ENCODE measurements at places on chromosomes 16 and 17.

GRCh38 chr17:30579610-30580315 is 102.6 kb downstream of the GOSR1 start:
- no peak for DNase-seq

GRCh38 chr16:74277974-74278373 is 18.6 kb upstream of the PSMD7 start:
- no peak for DNase-seq

GRCh38 chr16:52546291-52547003 is 496 bp downstream of the TOX3 start:
- no peak for DNase-seq

GRCh38 chr16:4382795-4383357 is 11.2 kb downstream of the VASN start:
- DNase-seq = no peak

- DNase-seq = no peak
Observed at GRCh38 chr17:31481783-31482081, 90.3 kb downstream of the RAB11FIP4 start.

- DNase-seq = no peak
Observed at GRCh38 chr17:34874478-34874877, 86.8 kb downstream of the CCT6B start.

- DNase-seq = no peak
Observed at GRCh38 chr16:31397096-31397660, 4.0 kb downstream of the ITGAD start.

DNA sequence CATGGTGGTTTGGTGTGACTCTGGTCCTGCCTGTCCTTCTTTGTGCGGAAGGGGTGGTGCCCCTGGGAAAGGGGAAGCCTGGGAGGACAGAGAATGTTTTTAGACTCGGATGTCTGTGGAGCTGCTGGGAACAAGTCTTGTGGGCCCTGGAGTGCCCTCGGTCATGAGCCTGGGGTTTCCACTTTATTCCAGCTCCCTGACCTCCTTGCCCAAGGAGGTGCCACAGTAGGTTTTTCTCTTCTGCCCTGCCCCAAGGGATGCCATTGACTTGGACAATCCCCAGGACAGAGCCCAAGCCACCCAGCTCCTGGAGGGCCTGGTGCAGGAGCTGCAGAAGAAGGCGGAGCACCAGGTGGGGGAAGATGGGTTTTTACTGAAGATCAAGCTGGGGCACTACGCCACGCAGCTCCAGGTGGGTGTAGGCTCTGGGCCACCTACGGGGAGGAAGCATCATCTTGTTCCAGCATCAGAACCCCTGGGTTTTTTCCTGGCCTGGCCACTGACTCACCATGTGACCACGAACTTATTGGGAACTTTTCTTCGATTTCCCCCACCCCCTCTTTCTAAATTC is 1.4 kb downstream of the STAT5A start:
- peak; percentile 38 for DNase-seq

GRCh38 chr16:81179219-81179618 is 59.3 kb upstream of the BCO1 start:
- DNase-seq = no peak

- DNase-seq = no peak
Observed at GRCh38 chr17:45656527-45657181, 127.5 kb upstream of the CRHR1 start.

DNA sequence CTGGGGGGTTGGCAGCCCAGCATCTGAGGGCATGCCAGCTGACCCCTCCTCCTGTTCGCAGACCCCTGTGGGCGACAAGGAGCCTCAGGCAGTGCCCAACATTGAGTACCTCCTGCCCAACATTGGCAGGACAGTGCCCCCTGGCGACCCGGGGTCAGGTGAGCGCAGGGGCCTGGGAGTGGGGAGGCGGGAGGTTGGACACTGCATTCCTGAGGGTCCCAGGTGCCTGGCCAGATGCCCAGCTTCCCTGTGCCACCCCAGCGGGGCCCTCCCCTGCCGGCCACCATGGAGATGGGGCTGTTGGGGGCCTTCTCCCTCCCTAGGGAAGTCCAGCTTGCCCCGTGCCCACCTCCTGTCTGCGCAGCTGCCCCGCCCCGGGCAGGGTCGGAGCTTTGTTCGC is 70.1 kb downstream of the ARHGAP23 start:
- DNase-seq = no peak

DNA sequence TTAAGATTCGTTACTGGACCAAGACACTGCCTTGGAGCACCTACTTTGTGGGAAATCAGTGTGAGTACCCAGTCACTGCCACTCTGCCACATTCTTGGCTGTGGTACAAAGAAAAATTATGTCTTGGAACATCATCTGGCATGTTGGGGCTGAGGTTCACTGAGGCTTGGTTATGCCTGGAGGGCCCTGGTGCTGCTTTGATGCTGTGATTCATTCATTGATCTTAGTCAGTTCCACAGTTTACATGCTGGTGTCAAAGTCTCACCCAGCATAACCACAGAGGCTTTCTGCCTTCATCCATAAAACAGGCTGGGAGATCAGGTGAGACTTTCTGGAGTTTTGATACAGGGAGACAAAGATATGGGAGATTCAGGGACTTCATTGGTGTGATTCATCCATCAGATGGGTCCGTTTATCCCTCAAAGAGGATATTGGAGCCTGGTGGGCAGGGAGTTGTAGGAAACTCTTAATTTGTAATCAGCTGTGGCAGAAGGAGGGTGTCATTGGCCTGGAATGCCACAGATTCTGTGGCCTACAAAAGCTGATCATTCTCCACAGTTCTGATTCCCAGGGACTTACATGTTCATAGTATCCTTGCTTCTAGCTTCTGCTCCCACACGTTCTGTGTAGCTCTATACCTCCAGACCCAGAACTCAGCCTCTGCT is 322.5 kb downstream of the PMP22 start:
- no peak for DNase-seq

- no peak for DNase-seq
Observed at GRCh38 chr17:49588726-49589576, 13.3 kb downstream of the NXPH3 start.

DNA sequence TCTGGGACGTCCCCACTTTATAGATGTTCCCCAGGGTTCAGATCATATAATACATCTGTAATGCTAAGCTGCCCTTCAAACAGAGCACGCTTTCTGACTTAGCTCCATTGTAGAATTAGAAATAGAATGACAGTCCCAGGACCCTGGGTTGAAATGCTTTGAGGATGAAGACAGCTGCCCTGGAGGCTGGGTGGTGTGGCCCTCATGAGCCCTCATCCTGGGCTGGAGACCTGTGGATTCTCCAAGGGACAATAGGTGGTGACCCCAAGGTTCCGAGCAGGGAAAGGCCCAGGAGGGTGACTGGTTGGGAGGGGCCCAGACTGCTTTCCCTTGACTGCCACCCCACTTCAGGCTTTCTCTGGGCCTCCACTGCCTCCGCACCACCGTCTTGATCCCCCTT is 59.0 kb downstream of the CRISPLD2 start:
- no peak for DNase-seq

DNA sequence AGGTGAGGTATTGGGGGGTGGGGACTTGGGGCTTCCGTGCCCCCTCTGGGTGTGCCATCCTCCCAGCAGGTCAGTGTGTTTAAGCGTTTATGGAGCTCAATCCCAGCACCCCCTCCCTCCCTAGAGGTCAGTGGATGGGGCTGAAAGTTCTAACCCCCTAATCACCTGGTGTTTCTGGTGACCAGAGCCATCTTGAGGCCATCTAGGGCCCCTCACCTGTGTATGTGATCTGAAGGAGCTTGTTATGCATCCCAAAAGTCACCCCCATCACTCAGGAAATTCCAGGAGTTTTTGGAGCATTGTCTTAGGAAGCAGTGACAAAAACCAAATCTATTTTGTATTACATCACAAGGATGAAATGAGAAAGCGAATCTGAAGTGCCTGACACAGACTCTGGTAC is 67.8 kb upstream of the NOL11 start:
- DNase-seq = no peak

DNA sequence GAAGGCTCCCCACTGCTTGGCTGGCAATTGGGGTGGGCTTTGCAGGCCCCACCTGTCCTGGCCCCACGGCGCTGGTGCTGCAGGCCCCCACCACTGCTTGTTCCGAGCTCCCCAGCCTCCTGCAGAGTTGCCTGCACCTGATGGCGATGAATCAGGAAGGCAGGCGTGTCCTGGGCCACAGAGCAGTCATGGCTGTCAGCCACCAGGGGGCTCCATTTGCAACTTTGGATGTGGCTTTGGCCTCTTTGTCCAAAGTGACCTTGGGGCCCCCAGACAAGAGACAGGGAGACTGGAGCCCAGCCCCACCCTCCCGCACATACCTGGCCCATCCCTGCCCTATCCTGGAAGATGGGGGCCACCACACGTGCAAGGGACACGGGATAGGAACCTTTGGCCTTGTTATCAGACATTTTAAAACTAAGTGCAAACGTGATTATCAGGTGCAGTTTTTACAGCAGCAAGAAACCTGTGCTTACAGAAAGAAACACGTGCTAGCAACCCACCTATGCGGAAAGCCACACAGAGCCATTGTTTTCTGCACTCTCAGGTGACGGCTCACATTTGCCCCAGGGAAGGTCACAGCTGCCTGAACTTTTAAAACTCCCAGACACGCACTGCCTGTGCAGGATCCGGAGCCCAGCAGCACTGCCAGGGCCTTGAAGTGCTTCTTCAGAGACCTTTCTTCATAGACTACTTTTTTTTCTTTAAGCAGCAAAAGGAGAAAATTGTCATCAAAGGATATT is at the start of gene DNASE1:
TSS of gene DNASE1 (plus strand) at position 443 of the 743 bp plus-strand sequence. CDS start 683 bp downstream, outside the sequence.
- peak; percentile 55 for DNase-seq

DNA sequence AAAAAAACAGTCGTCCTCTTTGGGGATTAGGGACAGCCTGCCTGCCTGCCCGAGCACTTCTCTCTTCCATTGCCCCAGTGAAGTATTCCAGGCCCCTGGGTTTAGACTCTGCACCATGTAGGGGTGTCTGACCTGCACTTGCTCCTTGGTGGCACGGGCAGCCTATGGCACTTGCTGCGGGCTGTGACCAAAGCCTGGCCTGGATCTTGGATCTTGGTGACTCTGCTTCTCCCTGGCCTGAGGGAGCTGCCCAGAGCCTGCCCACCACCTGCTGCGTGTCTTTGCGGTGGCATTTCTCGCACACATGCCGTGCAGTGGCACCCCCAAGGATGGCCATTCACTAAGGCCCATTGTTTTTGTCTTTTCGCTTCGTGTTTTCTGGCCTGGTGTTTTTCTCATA is 6.1 kb upstream of the STH start:
- DNase-seq = no peak

DNA sequence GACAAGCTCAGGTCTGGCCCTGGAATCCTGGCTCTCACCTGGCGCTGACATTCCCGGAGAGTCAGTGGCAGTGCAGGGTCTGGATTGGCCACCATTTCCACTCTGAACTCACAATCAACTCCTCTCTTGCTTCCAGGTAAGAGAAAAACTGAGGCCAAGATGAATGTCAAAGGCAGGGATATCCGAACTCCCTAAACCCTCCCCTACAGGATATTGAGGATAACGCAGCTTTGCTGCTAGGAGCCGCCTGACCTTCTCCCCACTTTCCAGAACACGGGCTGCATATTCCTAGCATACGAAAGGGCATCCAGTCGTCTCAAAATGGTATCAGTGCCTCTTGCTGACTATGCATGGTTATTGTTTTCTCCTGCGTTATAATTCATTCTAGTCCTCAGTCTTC is 473.4 kb downstream of the SOX9 start:
- no peak for DNase-seq

DNA sequence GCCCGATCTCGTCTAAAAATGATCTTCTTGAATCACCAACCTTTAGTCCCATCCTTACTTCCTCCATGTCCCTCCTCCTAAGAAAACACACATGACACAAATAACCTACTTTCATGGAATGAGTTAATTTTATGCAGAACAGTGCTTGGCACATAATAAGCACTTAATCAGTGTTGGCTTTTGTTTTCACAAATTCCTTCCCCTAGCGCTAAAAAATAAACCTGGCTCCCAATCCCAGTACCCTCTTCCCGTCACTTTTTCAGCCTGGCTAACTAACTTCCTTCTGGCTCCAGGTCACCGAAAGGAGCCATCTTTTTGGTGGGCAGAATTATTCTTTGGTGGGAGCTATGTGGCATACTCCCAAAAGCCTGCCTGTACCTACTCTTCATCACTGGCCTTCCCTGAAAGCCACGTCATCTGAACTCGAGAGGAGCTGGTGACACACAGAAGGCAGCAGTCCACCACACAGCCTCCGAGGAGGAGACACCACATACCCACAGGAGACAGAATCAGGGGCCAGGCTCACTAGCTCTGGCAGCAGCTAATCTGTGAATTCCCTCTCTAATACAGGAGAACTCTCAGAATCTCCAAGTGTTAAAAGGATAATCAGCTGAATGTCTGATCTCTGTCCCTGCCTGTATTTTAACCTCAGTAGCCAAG is 114.5 kb downstream of the SMG6 start:
- no peak for DNase-seq

DNA sequence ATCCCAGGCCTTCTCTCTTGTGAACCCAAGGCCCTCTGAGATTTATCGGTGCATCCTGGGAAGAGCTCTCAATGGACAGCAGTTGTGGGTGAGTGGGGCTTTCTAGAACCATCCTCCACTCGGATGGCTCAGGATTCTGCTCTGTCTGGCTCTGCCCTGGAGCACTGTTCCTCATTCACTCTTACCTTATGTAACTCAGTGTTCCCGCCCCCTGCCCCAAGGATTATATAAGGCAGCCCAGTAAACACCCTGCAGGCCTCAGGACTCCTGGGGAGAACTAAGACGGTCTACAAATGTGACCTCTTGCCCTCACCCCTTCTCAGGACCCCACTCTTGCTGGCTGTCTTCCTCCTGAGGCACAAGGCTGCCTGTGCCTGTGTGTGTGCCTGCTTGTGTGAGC is 3.8 kb downstream of the RPRML start:
- DNase-seq = no peak

DNA sequence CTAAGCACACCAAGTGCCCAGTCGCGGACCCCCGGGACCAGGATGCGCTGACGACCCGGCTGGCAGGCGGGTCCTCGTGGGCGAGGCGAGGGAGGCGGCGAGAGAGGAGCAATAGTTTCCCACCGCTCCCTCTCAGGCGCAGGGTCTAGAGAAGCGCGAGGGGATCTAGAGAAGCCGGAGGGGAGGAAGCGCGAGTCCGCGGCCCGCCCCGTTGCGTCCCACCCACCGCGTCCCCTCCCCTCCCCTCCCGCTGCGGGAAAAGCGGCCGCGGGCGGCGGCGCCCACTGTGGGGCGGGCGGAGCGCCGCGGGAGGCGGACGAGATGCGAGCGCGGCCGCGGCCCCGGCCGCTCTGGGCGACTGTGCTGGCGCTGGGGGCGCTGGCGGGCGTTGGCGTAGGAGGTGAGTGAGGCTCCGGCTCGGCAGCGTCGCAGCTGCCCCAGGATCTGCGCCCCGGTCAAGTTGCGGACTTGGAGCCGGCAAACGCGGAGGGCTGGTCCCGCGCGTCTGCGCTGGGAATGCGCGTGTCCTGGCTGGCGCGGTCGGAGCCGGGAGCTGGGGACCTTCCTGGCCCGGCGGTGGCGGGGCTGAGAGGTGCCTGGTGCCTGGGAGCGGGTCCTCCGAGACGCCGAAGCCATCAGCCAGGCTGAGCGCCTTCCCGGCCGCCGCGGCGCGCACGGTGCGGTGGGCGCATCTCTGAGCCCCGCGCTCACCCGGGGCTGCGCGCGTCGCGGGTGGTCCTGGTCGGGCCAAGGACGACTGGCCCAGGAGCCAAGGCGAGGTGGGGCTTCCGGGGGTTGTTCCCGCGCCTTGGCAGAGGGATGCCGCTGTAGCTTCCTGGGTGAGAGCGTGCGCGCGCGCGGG is at the start of gene ITGB3:
TSS of gene ITGB3 (plus strand) at position 287 of the 862 bp plus-strand sequence. CDS start at position 322, 35 bp downstream.
- peak; percentile 49 for DNase-seq

- no peak for DNase-seq
Observed at GRCh38 chr17:70187383-70187782, 18.1 kb downstream of the KCNJ2 start.

- no peak for DNase-seq
Observed at GRCh38 chr17:56902348-56902747, 11.5 kb downstream of the TRIM25 start.
